Astrocyte (in vitro differentiated cells and primary cell): ENCODE measurements at places on chromosomes 7 and 10. TPM values are rescaled to one million over a fixed set of nuclear protein-coding genes. Genes with fewer than 3 reads are reported as not detected.

The AUTS2 gene
- 68.2 and 73.2 TPM in 2 replicates for total RNA-seq

- no peak for DNase-seq
- H3K27ac ChIP-seq = no peak overlapping the region
- no peak overlapping the region for H3K4me3 ChIP-seq
Observed at GRCh38 chr7:69625798-69626197, 27.5 kb downstream of the AUTS2 start.

- H3K4me1 ChIP-seq = peaks cover 15% of the 10 kb centered on the region
- DNase-seq = no peak
- H3K27me3 ChIP-seq = no peaks in the 10 kb centered on the region
- peak overlapping the region; percentile 59 for H3K27ac ChIP-seq
Observed at GRCh38 chr10:110447886-110448285, 49.8 kb upstream of the DUSP5 start.

The NRG3 gene
- total RNA-seq = 2.1 and 2.3 TPM in 2 replicates

DNA sequence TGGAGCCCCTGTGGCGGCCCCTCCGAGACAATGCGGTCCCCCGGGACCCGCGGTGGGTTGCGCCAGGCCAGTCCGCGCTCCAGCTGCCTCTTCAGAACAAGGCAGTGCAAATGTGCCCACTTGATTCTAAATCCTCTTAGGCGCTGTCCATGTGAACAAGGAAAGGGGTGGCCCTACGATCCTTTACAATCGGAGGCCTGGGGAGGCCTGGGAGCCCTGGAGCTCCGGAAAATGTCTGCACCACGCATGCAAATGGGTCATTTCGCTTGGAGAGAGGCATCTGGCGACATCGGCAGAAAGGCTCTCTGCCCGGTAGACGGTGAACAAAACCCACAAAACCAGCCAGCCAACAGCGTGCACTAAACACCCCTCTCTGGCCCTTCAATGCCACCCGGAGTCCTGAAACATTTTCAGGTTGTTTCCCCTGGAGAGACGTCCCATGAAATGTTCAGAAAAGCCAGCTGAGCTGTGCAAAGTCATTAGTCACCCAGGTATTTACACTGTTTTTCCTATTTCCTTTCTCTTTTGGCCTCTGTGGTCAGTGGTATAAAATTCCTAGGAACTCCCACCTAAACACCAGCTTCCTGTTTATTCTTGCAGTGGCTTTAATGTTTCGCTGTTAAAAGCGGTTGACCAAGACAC is 102.8 kb upstream of the ZNF438 start:
- peak overlapping the region; percentile 96 for H3K27ac ChIP-seq
- peak; percentile 89 for DNase-seq
- no peaks in the 10 kb centered on the region for H3K36me3 ChIP-seq

The OR13A1 gene
- not detected in 2 replicates for total RNA-seq

GRCh38 chr7:84546403-84546802 is 351.8 kb upstream of the SEMA3A start:
- no peaks in the 10 kb centered on the region for H3K27me3 ChIP-seq
- no peaks in the 10 kb centered on the region for H3K36me3 ChIP-seq
- H3K4me1 ChIP-seq = no peaks in the 10 kb centered on the region
- DNase-seq = no peak

DNA sequence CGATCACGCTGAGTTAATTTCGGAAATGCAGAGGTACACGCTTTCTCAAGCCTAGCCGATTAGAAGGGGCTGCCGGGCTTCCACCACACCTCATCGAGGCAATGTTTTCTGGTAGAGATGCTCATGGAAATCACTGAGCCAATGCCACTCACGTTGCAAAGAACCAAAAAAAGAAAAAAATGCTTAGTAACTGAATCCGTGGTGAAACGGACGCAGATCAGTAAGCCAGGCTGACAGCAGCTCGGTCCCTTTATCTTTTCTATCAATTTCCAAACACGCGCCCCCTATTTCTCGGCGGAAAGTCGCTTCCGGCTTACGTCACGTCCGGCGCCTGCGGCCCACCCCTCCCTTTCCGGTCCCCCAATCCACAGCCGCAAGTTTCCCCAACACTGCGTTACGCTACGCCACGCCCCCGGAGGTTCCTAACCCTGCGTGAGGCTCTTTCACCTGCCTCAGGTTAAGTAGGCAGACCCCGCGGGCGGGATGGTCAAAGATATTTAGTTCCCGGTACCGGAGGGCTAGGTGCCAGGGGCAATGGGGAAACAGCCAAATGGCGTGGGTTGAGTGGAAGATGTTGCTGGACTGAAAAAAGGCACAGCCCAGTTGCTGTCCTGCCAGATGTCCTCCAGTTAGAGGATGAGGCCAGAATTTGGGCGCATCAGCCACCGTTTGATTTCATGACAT is at the start of gene NSUN6:
NSUN6 (minus strand) TSS at position 264 of the 684 bp plus-strand sequence. CDS start 384 bp downstream, outside the sequence.
- H3K36me3 ChIP-seq = peaks cover 5% of the 10 kb centered on the region
- H3K4me3 ChIP-seq = peak within 1 kb of the TSS; percentile 94
- peaks cover 5% of the 10 kb centered on the region for H3K4me1 ChIP-seq
- DNase-seq = peak; percentile 81

The HELLS gene
- 16.2 and 23.5 TPM in 2 replicates for total RNA-seq

DNA sequence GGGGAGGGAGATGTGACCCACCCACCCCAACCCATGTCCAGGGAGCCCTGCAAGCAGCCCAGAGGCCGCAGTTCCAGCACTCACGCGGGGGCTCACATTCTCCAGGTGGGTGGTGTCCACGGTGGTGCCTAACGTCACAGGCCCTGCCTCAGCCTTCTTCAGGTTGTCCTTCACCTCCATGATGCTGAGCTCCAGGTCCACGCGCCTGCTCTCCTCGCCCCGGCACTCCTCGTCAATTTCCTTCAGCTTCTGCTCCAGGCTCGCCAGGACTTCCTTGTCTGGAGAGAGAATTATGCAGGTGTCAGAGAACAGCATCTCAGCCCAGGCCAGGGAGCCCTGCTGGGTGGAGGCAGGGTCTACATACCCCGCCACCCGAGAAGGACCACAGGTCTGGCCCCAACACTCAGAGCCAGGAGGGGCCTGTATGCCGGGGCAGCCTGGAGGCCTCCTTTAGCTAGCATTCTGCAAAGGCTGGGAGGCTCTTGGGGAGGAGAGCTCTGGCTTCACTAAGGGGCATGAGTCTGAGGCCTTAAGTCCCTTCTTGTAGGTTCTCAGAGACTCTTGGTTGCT is 58.2 kb downstream of the VWA2 start:
- DNase-seq = no peak
- H3K4me3 ChIP-seq = no peak overlapping the region
- H3K27ac ChIP-seq = no peak overlapping the region
- H3K27me3 ChIP-seq = no peaks in the 10 kb centered on the region

- no peak for DNase-seq
- H3K4me1 ChIP-seq = no peaks in the 10 kb centered on the region
- no peaks in the 10 kb centered on the region for H3K36me3 ChIP-seq
- H3K27me3 ChIP-seq = no peaks in the 10 kb centered on the region
- no peak overlapping the region for H3K4me3 ChIP-seq
Observed at GRCh38 chr10:86952106-86952505, 5.3 kb downstream of the MMRN2 start.

The WIPF3 gene
- 0.87 and 1.0 TPM in 2 replicates for total RNA-seq

The CPA1 gene
- total RNA-seq = not detected in 2 replicates

GRCh38 chr10:20085115-20085514 is 268.9 kb downstream of the PLXDC2 start:
- no peaks in the 10 kb centered on the region for H3K36me3 ChIP-seq
- H3K4me1 ChIP-seq = no peaks in the 10 kb centered on the region
- no peak overlapping the region for H3K4me3 ChIP-seq
- DNase-seq = no peak
- H3K27me3 ChIP-seq = no peaks in the 10 kb centered on the region

DNA sequence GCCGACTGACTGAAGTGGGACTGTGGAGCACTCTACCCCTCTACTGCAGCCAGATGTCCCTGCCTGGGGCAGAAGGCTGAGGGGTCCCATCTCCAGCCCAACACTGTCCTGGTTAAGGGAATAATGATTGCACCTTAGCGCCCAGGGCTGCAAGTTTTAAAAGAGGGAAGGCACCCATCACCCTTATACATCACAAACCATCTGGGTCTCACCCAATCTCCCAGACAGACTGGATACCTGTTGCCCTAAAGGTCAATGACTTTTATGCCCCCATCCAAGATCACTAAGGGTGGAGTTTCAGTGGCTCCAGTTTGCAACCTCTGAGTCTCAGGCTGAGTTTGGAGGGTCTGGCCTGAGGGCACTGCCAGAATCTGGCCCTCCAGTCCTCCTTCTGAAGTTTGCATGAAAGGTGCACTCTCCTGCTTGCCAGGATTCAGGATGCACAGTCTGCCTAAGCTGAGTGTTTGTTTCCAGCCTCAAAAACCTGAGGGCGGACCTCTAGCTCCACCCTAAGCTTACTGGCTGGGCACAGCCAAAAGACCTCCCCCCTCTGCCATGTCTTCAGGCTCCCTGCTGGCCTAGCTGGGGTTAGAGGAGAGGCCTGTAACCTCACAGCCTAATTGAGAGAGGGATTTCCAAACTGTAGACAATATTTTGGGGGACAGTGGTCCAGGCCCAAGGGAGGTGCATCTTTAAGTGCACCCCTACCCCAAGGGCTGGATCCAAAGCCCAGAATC is 2.5 kb upstream of the EMX2 start:
- H3K4me1 ChIP-seq = peaks cover 5% of the 10 kb centered on the region
- no peak overlapping the region for H3K27ac ChIP-seq
- no peak for DNase-seq
- H3K27me3 ChIP-seq = peaks cover 88% of the 10 kb centered on the region
- H3K4me3 ChIP-seq = no peak overlapping the region

DNA sequence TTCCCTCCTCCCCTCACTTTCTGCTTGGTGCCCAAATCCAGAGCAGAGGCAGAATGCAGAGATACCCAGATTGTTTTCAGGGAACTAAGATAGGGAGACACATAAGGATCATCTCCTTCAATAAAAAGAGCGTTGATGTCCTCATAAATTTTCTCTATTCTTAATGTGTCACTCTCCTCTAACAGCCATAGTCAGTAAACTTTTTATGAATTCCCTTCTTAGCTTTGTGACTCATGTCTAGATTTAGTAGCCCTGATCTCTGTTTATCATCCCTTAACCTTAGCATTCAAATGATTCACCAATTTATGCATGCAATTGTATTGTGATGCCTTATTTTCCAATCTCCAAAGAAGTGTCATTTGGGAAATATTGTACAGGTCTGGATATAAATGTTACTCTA is 995.5 kb upstream of the C7orf33 start:
- no peak for DNase-seq
- no peak overlapping the region for H3K4me3 ChIP-seq
- H3K4me1 ChIP-seq = no peaks in the 10 kb centered on the region
- no peaks in the 10 kb centered on the region for H3K36me3 ChIP-seq

The NXPH1 gene
- total RNA-seq = 0.16 TPM in 1 of 2 replicates, not detected in the other

DNA sequence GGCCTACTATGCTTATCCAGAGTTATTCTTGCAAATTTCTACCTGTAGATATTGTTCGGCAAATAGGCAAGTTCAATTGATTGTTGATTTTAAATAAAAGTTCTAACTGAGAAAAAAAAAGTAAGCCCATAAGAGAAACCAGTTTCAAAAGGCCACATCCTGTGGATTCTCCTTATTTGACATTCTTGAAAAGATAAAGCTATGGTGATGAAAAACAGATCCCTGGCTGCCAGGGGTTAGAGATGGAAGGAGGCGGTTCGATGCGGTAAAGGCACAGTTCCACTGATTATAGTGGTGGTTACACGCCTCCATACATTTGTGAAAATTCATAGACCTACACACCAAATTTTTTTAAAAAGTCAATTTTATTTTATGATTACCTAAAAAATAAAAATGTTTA is 347.8 kb downstream of the KCNMA1 start:
- peak overlapping the region; percentile 97 for H3K27ac ChIP-seq
- no peak for DNase-seq
- no peak overlapping the region for H3K4me3 ChIP-seq
- no peaks in the 10 kb centered on the region for H3K27me3 ChIP-seq
- H3K4me1 ChIP-seq = peaks cover 43% of the 10 kb centered on the region

The GNGT1 gene
- total RNA-seq = not detected in 2 replicates

The FAM13C gene
- total RNA-seq = 8.7 and 9.3 TPM in 2 replicates

DNA sequence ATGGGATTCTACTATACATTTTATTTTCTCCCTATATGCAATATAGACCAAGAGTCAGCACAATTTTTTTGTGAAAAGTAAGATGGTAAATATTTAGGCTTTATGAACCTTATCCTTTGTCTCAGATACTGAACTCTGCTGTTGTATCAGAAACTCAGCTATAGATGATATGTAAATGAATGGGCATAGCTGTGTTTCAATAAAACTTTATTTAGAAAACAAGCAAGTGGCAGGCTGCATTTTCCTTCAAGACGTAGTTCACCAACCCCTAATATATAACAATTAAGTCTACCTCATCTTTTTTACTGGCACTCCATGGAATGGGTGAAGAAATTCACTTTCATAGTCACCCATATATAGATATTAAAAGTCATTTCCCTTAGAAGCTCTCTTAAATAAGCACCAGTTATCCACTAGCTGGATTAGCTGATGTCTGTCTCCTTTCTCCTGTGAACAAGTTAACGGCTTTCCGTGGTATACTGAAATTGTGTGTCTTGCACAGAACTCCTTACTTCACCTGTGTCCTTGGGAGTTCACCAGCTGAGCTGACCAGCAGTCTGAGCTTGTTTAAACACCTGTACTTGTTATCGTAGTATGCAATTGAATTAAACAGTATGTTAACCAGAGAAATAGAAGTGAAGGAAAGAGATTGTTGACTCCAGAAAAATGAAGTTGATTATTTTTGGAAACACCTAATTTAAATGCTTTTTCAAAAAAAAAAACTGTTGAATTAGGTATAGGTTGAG is 770.6 kb downstream of the KCNMA1 start:
- no peaks in the 10 kb centered on the region for H3K36me3 ChIP-seq
- no peaks in the 10 kb centered on the region for H3K4me1 ChIP-seq
- no peak overlapping the region for H3K27ac ChIP-seq
- DNase-seq = no peak
- H3K27me3 ChIP-seq = no peaks in the 10 kb centered on the region

DNA sequence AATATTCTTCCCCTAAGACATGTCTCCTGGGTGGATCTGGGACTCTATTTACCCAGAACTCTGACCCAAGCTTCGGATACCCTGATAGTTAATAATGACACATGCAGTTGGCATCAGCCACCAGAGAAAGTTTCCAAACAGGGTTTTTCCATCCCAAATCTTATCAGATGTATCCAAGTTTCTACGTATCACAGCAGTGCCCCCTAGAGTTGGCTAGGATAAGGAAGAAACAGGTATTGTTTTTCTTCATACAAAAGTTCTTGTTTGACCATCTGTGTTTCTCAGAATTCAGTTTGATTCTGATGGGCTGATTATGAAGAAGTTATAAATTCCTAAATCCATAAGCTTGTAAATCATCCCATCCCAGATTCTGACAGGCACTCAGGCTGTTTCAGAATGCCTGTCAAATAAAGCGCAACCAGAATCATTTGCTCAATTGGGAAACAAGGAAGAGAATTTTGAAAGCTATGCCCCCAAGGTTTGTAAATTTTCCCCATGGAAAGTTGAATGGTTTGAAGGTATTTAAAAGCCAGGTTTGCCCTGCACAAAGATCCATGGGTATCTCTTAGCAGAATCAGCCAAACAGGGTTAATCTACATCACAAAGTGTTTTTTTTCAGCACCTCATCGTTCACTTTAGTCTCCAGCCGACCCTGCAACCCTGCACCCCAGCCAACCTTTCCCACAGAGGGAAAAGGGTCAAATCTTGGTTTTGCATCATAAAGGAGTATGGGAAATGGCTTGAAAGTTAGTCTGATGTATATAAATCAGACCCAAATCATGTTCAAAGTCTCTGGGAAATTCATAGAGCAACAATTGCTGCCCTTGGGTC is 47.4 kb downstream of the NRAP start:
- H3K36me3 ChIP-seq = no peaks in the 10 kb centered on the region
- H3K27me3 ChIP-seq = peaks cover 31% of the 10 kb centered on the region
- no peaks in the 10 kb centered on the region for H3K4me1 ChIP-seq
- no peak overlapping the region for H3K4me3 ChIP-seq
- no peak for DNase-seq

- no peak overlapping the region for H3K4me3 ChIP-seq
- H3K4me1 ChIP-seq = no peaks in the 10 kb centered on the region
- H3K27ac ChIP-seq = no peak overlapping the region
Observed at GRCh38 chr7:108045154-108045553, 42.2 kb upstream of the LAMB1 start.
